ENCODE measurements at places on chromosomes 1 and 21.
A peak's percentile ranks its signal among the peaks of the same experiment; 100 is the strongest.

DNA sequence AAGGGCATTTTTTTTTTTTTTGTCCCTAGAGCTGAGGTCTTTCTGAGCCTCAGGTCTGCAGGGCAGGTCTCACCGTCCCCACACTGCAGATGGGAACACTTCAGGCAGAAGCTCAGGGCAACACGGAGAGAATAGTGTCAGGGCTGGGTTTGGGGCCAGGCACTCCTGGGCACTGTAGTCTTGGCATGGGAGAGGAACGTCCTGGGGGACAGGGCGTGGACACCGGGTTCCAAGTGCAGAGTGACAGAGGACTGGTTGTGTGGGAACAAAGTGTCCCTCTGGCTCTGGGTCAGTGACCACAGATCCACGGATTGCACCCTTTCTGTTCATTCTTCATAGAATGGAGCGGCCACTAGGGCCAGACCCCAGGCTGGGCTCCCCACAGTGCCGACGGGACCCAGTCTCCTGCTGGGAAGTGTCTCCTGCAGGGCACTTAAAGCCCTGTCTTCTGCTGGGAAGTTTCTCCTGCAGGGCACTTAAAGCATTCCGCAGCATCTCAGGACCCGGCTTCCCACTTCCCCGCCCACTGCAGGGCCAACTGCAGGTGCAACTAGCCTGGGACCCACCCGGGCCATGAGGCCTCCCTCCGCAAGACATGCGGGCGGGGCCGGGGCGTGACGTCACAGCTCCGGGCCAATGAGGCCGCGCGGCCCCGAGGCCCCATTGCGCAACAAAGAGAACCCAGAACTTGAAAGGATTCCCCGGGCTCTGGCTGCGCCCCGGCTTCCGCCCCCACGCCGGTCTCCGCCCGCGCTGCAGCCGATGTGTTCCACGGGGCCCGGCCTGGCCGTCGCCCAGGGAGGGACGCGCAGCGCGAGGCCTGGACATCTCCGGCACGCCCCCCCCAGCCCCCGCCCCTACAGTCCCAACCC is 1.2 kb downstream of the GPR153 start:
- peak; percentile 82 for DNase-seq

DNA sequence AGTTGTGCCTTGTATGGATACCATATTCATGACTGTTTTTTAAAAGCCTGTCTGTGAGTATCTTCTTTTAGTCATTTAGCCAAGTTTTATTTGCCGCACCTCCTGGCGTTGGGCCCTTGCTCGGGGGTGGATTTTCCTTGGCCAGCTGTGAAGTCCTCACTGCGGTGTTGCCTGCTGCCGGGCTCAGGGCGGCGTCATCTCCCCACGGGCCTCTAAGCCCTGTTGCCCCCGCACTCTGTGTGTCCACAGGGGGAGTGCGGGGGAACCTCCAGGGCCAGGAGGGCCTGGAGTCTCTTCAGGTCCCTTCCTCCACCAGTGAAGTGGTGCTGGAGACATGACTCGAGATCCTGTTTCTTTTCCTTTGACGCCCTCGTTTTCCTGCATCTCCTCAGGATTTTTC is 65.8 kb upstream of the DIP2A start:
- DNase-seq, result no peak

DNA sequence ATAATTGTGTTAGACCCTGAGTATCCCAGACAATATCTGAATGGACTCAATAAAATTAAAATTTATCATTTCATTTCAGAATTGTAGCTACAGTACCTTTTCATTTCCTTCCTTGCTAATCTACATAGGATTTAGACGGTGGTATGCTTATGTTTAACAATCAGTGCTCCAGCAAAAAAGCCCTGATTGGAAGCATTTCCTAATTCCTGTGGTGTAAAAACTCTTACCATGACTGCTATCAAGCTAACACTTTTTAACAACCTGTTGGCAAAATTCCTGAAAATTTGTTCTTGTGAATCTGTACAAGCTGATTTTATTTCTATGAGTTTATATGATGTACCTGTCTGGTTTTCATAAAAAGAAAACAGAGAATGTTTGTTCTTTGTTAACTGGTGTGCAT is 5.2 kb upstream of the FNBP1L start:
- no peak for DNase-seq

GRCh38 chr21:33020558-33021100 is 5.1 kb upstream of the OLIG2 start:
- DNase-seq, result no peak

- no peak for DNase-seq
These were observed 24.6 kb downstream of the LRRC7 start for GRCh38 chr1:69592341-69592740.

DNA sequence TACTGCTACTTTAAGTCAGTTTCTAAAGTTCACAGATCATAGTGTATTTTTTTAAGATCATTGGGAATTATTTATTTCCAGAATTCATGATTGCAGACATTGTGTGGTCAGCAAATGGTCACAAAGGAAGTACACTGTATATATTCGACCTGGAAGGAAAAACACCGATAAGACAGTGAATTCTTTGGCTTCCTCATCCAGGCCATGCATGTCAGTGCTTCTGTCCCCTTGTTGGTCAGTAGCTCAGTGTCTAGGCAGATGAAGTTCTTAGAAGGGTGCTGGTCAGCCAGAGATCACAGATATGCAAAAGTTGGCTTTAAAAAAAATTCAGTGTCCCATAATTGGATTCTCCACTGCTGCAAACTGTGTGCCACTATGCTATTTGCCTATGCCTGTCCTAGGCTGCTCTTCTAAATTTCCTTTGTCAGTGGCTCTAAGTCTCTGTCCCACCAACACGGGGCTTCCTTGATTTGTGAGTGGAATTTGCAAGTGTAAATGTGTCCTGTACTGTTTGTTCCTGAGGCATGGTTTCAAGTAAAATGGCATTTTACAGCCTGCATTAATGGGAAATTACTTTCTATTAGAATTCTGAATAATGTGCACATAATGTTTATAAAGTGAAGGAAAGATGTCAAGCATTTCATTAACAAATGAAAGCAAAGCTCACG is 12.0 kb upstream of the VAMP4 start:
- no peak for DNase-seq

DNA sequence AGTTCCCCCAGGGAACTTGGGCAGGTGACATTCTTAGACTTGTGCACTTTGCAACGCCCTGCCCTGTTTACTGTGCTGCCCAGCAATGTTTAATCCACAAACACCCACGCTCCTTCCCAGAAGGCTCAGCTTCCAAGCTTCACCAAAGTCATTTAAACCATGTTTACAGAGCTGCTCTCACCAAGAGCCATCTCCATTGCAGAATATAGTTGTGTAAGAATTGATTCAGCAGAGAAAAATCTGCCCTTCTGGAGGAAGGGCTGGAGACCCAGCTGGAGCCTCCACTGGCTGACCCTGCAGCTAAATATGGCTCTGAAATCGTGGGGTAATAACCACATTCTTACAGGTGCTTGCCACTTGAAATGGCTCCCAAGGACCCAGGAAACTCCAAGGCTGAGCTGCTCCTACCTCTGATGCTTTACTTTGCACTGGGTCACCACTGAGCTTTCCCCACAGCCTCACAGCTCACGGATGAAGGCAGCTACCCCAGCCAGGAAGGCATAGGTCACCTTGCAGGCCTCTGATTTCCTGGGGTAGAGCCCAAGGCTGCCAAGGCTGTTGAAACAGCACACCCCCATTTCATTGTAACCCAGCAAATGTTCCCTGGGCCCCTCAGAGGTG is 8.7 kb downstream of the CAPN2 start:
- no peak for DNase-seq

- no peak for DNase-seq
These were observed 24.3 kb downstream of the DDAH1 start for GRCh38 chr1:85440612-85441011.

DNA sequence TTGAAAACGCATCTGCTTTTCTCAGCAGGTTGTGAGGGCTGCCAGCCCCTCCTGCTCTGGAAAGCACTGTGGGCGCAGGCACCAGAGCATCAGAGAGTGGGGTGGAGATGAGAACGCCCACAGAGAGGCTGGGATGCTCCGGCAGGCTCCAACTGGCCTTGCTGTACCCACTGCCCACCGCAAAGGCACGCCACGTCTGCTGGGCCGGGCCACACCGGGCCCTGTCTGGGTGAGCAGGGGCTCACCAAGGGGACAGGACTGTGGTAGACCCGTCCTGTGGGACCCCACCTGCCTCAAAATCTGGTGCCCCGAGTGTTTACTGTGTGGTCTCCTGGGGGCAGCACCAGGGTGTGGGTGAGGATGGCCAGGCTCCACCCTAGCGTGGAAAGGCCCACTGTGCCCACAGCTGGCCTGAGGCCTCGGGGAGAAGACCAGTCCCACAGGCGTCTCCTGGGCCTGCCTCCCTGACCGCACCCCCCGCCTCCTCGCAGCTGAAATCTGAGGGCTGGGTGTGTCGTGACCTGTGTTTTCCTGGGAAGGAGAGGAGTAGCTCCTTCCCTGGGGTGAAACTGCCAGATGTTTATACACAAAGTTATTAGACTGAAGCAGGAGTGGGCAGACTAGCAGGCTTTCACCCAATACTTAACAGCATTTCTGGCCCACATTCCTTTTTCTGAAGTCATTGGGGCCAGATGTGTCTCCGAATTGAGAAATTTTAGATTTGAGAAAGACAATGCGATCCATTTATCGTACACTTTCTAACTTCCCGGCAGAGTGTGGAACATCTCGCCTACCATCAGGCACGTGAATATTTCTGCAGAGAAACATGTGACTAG is 53.8 kb downstream of the STUM start:
- no peak for DNase-seq

DNA sequence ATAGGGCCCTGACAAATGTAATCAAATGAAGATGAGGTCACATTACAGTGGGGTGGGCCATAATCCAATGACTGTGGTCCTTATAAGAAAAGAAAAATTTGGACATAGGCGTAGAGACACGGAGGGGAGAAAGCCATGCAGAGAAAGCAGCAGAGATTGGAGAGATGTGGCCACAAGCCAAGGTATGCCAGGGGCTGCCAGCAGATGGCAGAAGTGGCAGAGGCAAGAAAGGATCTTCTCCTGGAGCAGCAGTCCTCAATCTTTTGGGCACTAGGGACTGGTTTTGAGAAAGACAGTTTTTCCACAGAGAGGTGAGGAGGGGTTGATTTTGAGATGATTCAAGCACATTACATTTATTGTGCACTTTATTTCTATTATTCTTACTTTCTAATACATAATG is 355.1 kb downstream of the NPHP4 start:
- DNase-seq, result peak; percentile 12

DNA sequence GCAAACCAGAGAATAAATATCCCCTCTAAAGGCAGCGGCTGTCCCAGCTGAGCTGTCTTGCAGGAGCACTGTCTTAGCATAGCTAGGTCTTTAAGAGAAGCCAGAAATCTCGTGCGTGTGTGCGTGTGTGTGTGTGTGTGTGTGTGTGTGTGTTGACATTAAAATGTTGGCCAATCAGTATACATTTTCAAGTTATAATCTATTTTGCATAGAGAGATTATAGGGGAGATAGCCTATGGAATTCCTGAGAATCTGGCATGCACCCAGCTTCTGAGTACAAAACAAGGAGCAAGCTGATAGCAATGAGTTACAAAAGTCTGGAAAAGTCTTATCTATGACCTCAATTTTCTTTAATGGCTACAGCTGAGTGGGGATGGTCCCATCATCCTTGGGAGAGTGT is 17.7 kb downstream of the METTL13 start:
- DNase-seq, result no peak

Data from CD4-positive, alpha-beta T cell treated with Interleukin-17A for 4 hours (primary cell).